ENCODE measurements at places on chromosomes 1 and 21. TPM values are rescaled to one million over a fixed set of nuclear protein-coding genes. Genes with fewer than 3 reads are reported as not detected.
A peak's percentile ranks its signal among the peaks of the same experiment; 100 is the strongest.

- no peak overlapping the region for H3K4me3 ChIP-seq
- H3K4me1 ChIP-seq, result no peaks in the 10 kb centered on the region
- H3K27ac ChIP-seq, result no peak overlapping the region
- H3K36me3 ChIP-seq, result no peaks in the 10 kb centered on the region
- H3K27me3 ChIP-seq, result no peaks in the 10 kb centered on the region
- no peak for DNase-seq
Observed at GRCh38 chr1:241470361-241470760, 49.2 kb downstream of the FH start.

DNA sequence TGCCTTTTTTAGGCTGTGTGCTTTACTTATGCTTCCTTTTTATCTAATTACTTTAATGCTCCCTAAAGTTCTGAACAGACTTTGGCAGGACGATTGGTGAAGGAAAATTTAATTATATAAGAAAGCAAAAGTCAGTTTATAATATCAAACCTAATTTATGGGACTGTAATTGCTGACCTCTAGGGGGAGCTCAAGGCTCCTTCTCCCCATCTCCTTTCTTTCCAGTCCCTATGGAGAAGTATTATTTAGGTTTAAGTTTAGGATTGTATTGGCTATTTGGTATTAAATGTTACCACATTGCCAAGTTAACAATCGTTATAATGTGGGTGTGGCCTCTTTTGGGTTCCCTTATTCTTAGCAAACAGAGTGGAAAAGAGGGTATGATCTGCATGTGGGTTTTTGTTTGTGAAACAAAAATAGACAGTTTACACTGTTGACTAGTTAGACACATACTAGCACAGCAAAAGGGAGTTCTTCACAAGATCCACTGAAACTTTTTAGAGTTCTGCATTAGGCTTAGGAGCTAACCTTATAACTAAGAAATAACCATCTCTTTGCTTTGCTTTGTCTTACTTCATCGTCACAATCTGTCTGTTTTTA lies 48.2 kb upstream of the TNFSF4 start:
- no peaks in the 10 kb centered on the region for H3K27me3 ChIP-seq
- H3K4me3 ChIP-seq, result no peak overlapping the region
- DNase-seq, result no peak
- no peak overlapping the region for H3K27ac ChIP-seq
- no peaks in the 10 kb centered on the region for H3K4me1 ChIP-seq
- H3K36me3 ChIP-seq, result no peaks in the 10 kb centered on the region

GRCh38 chr1:231266811-231267322 lies 25.9 kb downstream of the GNPAT start:
- DNase-seq, result no peak
- H3K36me3 ChIP-seq, result peaks cover 28% of the 10 kb centered on the region
- H3K4me1 ChIP-seq, result no peaks in the 10 kb centered on the region
- no peak overlapping the region for H3K27ac ChIP-seq
- H3K4me3 ChIP-seq, result no peak overlapping the region
- no peaks in the 10 kb centered on the region for H3K27me3 ChIP-seq

GRCh38 chr1:19682257-19682656 lies 17.6 kb downstream of the HTR6 start:
- no peak overlapping the region for H3K27ac ChIP-seq
- no peaks in the 10 kb centered on the region for H3K36me3 ChIP-seq
- no peaks in the 10 kb centered on the region for H3K4me1 ChIP-seq
- no peaks in the 10 kb centered on the region for H3K27me3 ChIP-seq
- no peak for DNase-seq

- H3K4me3 ChIP-seq, result no peak overlapping the region
- H3K4me1 ChIP-seq, result peaks cover 2% of the 10 kb centered on the region
- H3K36me3 ChIP-seq, result no peaks in the 10 kb centered on the region
- H3K27ac ChIP-seq, result no peak overlapping the region
- peaks cover 11% of the 10 kb centered on the region for H3K27me3 ChIP-seq
Observed at GRCh38 chr1:51347398-51348146, 17.2 kb upstream of the TTC39A start.

- H3K4me1 ChIP-seq, result no peaks in the 10 kb centered on the region
- H3K27me3 ChIP-seq, result no peaks in the 10 kb centered on the region
- DNase-seq, result no peak
- H3K27ac ChIP-seq, result no peak overlapping the region
- no peaks in the 10 kb centered on the region for H3K36me3 ChIP-seq
- no peak overlapping the region for H3K4me3 ChIP-seq
Observed at GRCh38 chr1:114355240-114355639, 155.8 kb downstream of the TRIM33 start.

DNA sequence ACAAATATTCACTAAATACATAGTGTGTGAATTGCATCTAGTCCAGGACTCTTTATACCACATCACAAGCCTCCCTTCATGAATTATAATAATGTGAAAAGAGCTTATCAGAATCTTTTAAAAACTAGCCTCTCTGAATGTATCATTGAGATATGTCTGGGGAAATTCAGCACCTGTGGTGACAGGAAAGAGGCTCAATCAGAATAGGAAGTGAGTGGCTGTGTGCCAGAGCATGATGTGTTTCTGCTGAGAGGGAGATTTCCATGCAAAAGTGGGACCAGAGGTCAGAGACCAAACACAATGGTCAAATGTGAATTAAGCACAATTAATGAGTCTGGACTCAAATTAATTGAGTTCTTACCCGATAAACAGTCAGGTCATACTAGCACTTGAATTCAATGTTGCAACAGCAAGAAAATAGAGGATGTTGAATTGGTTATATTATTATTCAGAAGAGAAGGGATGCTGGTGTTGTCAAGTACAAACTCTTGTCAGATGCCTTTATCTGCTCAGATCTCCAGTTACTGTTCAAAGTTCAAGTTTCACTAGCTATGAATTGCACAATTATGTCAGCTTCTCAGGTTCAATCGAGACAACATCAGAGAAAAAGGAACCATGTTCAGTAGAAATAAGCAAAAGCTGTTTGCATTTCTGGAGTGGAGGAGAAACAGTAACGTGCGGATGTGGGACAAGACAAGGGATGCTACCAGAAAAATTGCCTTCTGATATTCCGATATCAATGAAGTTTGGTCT lies 226.2 kb downstream of the ZNF326 start:
- no peaks in the 10 kb centered on the region for H3K36me3 ChIP-seq
- 0 out of 2 replicates have a peak overlapping the region, but pooled peaks have one; percentile 76 for H3K4me3 ChIP-seq
- DNase-seq, result no peak
- no peak overlapping the region for H3K27ac ChIP-seq
- H3K4me1 ChIP-seq, result no peaks in the 10 kb centered on the region

- no peaks in the 10 kb centered on the region for H3K4me1 ChIP-seq
- peak; percentile 15 for DNase-seq
- no peaks in the 10 kb centered on the region for H3K27me3 ChIP-seq
- H3K36me3 ChIP-seq, result no peaks in the 10 kb centered on the region
Observed at GRCh38 chr1:170309389-170310013, 163.7 kb downstream of the NTMT2 start.

DNA sequence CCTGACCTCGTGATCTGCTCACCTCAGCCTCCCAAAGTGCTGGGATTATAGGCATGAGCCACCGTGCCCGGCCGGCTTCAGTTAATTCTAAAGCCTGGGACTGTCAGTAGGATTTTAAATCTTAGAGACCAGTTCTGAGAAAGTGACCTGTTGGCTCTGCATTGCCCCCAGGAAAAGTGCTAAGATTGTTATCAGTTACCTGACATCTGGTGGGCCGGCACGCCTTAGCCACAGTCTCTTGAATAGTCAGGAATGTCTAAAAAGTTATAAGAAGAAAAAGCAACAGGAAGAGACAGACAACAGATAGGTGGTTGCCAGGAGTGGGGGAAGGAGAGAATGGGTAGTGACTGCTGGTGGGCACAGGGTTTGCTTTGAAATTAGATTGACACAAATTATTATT lies 35.1 kb downstream of the RABGAP1L start:
- H3K27me3 ChIP-seq, result no peaks in the 10 kb centered on the region
- H3K4me3 ChIP-seq, result no peak overlapping the region
- H3K27ac ChIP-seq, result no peak overlapping the region
- DNase-seq, result no peak
- no peaks in the 10 kb centered on the region for H3K4me1 ChIP-seq
- no peaks in the 10 kb centered on the region for H3K36me3 ChIP-seq

GRCh38 chr1:24767351-24767750 lies 22.1 kb downstream of the CLIC4 start:
- H3K4me1 ChIP-seq, result no peaks in the 10 kb centered on the region
- no peaks in the 10 kb centered on the region for H3K36me3 ChIP-seq
- H3K27ac ChIP-seq, result no peak overlapping the region
- no peak for DNase-seq
- no peak overlapping the region for H3K4me3 ChIP-seq
- H3K27me3 ChIP-seq, result no peaks in the 10 kb centered on the region

DNA sequence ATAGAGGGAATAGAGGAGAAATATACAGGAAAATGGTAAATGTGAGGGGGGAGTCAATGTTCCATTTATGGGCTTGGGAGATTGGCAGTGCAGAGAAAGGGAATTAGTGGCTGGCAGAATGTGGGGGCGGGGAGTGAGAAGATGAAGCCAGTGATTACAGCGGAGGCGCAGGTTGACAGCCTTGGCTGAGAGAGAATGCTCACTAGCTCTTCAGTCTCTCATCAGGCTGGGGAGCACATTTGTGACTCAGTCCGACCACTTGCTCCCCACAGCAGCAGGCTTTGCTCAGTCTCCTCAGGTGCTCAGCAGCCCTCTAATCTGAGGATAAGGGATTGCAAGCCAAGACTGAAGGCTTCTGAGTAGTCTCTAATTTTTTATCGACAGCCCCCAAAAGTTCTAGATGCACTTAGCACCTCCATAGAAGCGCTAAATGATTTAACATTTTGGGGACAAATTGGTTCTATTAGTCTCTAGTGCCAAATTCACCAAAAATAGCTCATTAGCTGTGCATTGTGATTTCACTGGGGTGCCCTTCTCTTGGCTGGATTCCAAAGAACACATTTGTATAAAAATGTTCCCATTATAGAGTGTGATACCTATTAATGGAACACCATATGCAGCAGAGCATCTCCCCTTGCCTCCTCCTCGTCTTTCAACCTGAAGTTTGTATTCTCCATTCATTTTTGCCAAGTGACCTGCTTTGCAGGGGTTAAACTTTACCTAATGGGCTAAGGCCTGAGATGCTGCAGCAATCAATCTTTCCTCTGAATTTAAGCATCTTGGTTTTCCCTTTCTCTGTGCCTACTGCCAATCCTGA lies 191.8 kb downstream of the ZNF326 start:
- no peaks in the 10 kb centered on the region for H3K4me1 ChIP-seq
- H3K4me3 ChIP-seq, result no peak overlapping the region
- no peaks in the 10 kb centered on the region for H3K27me3 ChIP-seq

DNA sequence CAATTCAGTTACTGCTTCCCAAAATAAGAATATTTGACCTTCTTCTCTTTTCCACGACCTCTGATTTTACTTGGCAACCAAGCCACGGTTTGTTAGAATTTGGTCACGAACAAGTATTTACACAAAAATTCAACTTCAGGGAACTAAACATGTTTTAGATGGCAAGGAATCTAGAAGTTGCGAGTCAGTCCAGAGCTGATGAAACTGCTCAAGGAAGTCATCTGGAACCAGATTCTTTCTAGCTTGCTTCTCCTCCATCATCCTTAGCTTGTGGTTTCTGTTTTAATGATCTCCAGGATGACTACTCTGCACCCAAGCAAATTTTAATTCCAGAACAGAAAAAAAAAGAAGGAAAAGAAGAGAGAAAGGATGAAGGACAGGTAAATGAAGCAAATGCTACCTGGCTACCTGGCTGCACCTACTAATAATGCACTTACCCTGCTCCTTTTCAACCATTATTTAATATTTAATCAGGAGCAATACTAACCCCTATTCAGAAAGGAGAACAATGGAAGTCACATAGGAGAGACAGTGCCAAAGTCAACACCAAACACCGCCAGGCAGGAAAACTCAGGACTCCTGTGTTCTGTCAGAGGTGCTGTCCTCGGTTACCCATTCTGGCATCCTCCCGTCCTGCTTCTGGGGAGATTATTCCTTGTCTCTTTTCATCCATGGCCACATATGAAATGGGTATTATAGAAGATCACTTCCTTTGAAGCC lies 54.2 kb upstream of the RGS7 start:
- no peaks in the 10 kb centered on the region for H3K27me3 ChIP-seq
- H3K4me3 ChIP-seq, result no peak overlapping the region
- H3K36me3 ChIP-seq, result no peaks in the 10 kb centered on the region
- no peak for DNase-seq
- no peaks in the 10 kb centered on the region for H3K4me1 ChIP-seq

GRCh38 chr21:45258466-45258865 lies 29.2 kb downstream of the POFUT2 start:
- peak; percentile 41 for DNase-seq
- H3K36me3 ChIP-seq, result no peaks in the 10 kb centered on the region
- H3K27me3 ChIP-seq, result no peaks in the 10 kb centered on the region
- H3K4me1 ChIP-seq, result no peaks in the 10 kb centered on the region

DNA sequence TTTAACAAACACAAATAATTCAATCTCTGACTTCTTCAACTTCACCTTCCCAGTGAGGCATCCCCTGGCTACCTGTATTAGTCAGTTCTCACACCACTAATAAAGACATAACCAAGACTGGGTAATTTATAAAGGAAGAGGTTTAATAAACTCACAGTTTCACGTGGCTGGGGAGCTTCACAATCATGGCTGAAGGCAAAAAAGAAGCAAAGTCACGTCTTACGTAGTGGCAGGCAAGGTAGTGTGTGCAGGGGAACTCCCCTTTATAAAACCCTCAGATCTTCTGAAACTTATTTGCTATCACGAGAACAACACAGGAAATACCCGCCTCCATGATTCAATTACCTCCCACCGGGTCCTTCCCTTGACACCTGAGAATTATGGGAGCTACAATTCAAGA lies 478.5 kb downstream of the ADGRL2 start:
- H3K36me3 ChIP-seq, result no peaks in the 10 kb centered on the region
- no peak overlapping the region for H3K4me3 ChIP-seq
- H3K4me1 ChIP-seq, result no peaks in the 10 kb centered on the region
- no peak for DNase-seq
- H3K27ac ChIP-seq, result no peak overlapping the region

DNA sequence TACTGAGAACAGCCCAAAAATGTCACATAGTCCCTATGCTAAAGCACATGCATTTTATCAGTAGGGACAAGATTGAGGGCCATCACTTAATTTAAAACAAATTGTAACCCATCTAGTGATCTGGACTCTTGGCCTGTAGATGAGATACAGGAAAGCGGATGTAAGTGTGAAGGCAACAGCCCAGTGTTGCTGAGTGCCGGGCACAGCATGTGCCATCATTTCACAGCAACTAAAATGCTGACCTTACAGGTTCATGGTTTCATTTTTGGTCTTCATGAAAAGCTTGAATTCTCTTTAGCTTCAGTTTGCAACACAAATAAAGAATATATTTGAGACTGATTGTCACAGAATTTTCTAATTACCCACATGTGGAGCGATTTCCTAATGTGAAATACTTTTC lies 5.8 kb downstream of the COG2 start:
- H3K36me3 ChIP-seq, result peaks cover 2% of the 10 kb centered on the region
- no peak overlapping the region for H3K4me3 ChIP-seq
- no peak for DNase-seq

DR1 gene
- total RNA-seq, result 62.3 TPM

NPR1 gene
- total RNA-seq, result 13.2 TPM

APCS gene
- not detected for total RNA-seq

HSD3B1 gene
- total RNA-seq, result not detected

CLCA4 gene
- total RNA-seq, result not detected

CYP2J2 gene
- total RNA-seq, result 2.1 TPM

LENEP gene
- total RNA-seq, result 1.3 TPM

GJA5 gene
- 2.8 TPM for total RNA-seq

IFI6 gene
- total RNA-seq, result 4.9 TPM

VAMP4 gene
- 13.9 TPM for total RNA-seq

RAP1A gene
- 30.6 TPM for total RNA-seq

PGLYRP3 gene
- total RNA-seq, result not detected

Measured in H1 (cell line).